Natural killer cell treated with Interleukin-12 subunit alpha and Interleukin-12 subunit beta and Interleukin-15 and Interleukin-18, amount 100 ng/mL, for 72 hours (primary cell): ENCODE measurements at places on chromosomes 7 and 10. TPM values are rescaled to one million over a fixed set of nuclear protein-coding genes. Genes with fewer than 3 reads are reported as not detected.

- H3K27ac ChIP-seq: no peak overlapping the region
- no peaks in the 10 kb centered on the region for H3K27me3 ChIP-seq
- DNase-seq: no peak
- H3K4me1 ChIP-seq: no peaks in the 10 kb centered on the region
- H3K4me3 ChIP-seq: no peak overlapping the region
- no peaks in the 10 kb centered on the region for H3K36me3 ChIP-seq
Observed at GRCh38 chr10:132518572-132519381, 18.8 kb upstream of the INPP5A start.

The CHST3 gene
- not detected for total RNA-seq

- no peak overlapping the region for H3K4me3 ChIP-seq
- H3K4me1 ChIP-seq: no peaks in the 10 kb centered on the region
- no peaks in the 10 kb centered on the region for H3K36me3 ChIP-seq
- H3K27me3 ChIP-seq: peaks cover 5% of the 10 kb centered on the region
- no peak for DNase-seq
Observed at GRCh38 chr10:21184984-21185383, 287.9 kb upstream of the NEBL start.

DNA sequence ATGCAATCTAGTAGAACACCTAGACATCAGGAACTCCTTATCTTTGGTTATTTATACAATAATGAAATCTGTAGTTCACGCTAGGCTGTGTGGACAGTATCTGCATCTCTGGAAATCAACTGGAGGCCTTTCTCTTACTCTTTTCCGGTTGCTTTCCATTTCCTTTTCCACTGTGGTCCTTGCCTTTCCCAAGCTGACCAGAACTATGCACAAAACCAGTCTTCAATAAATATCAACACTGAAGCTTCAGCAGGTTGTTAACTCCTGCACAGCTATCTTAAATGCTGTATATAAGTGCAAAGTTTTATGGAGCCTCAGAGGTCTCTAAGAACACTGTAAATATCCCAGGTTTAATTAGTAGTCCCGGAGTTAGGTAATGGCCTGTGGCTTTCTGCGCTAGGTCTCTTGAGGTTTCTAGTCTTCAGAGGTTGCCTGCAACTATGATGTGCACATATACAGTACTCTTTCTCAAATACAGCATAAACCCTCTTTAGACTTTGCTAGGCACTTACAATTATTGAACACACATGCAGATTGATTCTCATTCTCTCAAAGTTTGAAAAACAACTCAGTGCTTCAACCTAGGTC lies 2.4 kb downstream of the KLLN start:
- H3K4me3 ChIP-seq: peak overlapping the region; percentile 99
- DNase-seq: no peak
- H3K36me3 ChIP-seq: peaks cover 7% of the 10 kb centered on the region
- peak overlapping the region; percentile 93 for H3K27ac ChIP-seq
- no peaks in the 10 kb centered on the region for H3K27me3 ChIP-seq

The NRAP gene
- total RNA-seq: not detected

The POU6F2 gene
- 0.24 TPM for total RNA-seq

- H3K27me3 ChIP-seq: no peaks in the 10 kb centered on the region
- H3K4me1 ChIP-seq: no peaks in the 10 kb centered on the region
- DNase-seq: no peak
- no peak overlapping the region for H3K4me3 ChIP-seq
Observed at GRCh38 chr10:24974976-24975375, 22.6 kb upstream of the PRTFDC1 start.

The STAM gene
- 24.4 TPM for total RNA-seq

GRCh38 chr10:30057421-30057841 lies 2.0 kb downstream of the JCAD start:
- H3K27me3 ChIP-seq: peaks cover 54% of the 10 kb centered on the region
- no peaks in the 10 kb centered on the region for H3K36me3 ChIP-seq
- DNase-seq: no peak
- peaks cover 5% of the 10 kb centered on the region for H3K4me1 ChIP-seq
- peak overlapping the region; percentile 36 for H3K4me3 ChIP-seq

DNA sequence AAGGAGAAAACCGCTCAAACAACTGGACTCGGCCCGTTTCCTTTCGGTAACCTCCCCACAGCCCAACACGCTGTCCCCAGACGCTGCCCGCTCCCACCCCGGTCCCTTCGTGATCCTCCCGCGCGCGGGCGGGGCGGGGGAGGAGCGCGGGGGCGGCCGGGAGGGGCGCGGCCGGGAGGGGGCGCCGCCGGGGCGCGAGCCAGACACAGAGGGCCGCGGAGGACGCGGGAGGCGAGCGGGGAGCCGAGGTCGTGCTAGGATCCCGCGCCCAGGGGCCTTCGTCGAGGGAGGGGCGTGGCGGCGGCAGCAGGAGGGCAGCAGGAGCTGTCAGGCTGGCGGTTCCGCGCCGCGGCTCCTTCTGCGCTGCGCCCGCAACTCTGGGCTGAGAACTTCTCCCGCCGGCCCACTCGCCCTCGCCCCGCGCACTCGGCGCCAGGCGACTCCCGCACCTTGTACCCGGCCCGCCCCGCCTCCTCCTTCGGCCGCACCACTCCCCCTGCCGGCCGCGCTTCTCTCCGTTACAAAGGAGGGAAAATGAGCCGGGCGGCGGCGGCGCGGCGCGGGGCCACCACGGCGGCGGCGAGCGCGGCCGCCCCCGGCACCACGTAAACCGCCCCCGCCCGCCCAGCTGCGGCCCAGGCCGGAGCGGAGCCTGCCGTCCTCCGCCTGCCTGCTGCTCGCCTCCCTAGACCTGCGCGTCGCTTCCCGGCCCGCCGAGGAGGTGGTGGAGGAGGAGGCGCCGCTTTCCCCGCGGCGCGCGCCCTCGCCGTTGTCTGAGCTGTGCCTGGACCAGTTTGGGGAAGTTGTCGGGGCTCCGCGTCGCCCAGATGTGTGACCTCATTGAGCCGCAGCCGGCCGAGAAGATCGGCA lies at the start of gene CDK14:
CDK14 (plus strand) TSS at position 521 of the 870 bp plus-strand sequence; CDS start at position 828, 307 bp downstream.
- peak; percentile 64 for DNase-seq
- no peaks in the 10 kb centered on the region for H3K36me3 ChIP-seq
- H3K27me3 ChIP-seq: peaks cover 33% of the 10 kb centered on the region

- H3K4me3 ChIP-seq: no peak overlapping the region
- no peaks in the 10 kb centered on the region for H3K27me3 ChIP-seq
- no peak overlapping the region for H3K27ac ChIP-seq
- H3K36me3 ChIP-seq: peaks cover 16% of the 10 kb centered on the region
- no peak for DNase-seq
Observed at GRCh38 chr10:16745061-16745460, 72.2 kb downstream of the RSU1 start.

DNA sequence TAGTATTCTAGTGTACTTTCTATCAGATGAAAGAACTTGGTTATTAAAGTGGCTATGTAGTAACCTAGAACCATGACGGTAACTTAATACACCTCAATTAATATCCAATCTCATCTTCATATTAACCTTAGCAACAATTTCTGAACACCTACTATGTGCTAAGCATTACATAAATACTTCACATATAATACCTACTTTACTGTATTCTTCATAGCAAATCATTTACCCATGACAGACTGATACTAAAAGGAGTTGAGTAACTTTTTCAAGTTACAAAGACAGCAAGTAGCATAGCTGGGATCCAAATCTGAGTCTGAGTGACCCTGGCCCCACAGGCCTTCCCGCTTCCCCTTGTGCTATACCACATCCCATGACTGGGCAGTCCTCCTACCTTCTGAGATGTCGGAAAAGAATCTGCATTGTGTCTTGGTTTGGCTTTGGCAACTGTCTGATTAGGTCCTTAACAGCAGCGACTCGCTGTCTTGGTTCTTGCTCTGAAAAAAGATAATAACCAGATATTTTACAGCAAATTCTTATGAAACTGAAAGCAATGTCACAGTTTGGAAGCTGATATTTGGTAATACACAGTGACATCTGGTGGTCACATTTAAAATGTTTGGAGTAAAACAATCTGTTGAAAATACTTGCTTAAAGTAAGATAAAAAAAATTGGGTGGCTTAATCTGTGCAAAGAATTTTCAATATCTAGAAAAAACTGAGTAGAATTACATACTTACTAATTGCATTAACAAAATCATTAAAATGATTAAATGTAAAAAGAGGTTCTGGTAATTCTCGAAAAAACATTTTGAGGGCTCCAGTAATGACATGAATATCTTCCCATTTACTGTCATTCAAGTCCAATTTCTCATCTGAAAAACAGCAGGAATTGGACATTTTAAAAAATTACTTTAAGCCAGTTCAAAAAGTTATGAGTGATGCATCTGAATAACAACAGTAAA lies 120.1 kb downstream of the ARHGAP12 start:
- peaks cover 6% of the 10 kb centered on the region for H3K4me1 ChIP-seq
- no peaks in the 10 kb centered on the region for H3K36me3 ChIP-seq
- peak overlapping the region; percentile 67 for H3K4me3 ChIP-seq
- no peak for DNase-seq

GRCh38 chr10:131738396-131738735 lies 162.4 kb upstream of the PPP2R2D start:
- peaks cover 3% of the 10 kb centered on the region for H3K4me1 ChIP-seq
- DNase-seq: peak; percentile 31
- H3K27me3 ChIP-seq: peaks cover 10% of the 10 kb centered on the region
- H3K27ac ChIP-seq: no peak overlapping the region

- no peaks in the 10 kb centered on the region for H3K36me3 ChIP-seq
- no peak overlapping the region for H3K27ac ChIP-seq
- H3K27me3 ChIP-seq: no peaks in the 10 kb centered on the region
- H3K4me3 ChIP-seq: no peak overlapping the region
- no peak for DNase-seq
Observed at GRCh38 chr10:88528201-88528600, 54.9 kb downstream of the RNLS start.

DNA sequence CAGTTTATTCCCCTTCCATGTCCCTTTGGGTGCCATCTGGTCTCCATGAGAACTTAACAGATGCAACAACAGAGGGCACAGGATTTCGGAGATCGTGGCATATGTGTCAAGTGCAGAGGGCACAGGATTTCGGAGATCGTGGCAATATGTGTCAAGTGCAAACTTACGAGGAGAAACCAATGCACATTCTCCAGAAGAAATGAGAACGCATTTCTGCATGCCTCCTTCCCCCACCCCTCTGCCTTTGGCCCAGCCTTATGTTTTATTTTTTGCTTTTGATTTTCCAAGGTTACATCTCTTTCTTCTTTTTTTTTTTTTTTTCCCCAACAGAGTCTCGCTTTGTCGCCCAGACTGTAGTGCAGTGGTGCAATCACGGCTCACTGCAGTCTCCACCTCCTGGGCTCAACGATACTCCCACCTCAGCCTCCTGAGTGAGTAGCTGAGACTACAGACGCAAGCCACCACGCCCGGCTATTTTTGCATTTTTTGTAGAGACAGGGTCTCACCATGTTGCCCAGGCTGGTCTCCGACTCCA lies 586 bp upstream of the ANKRD26 start:
- no peaks in the 10 kb centered on the region for H3K27me3 ChIP-seq
- peak overlapping the region; percentile 100 for H3K27ac ChIP-seq
- DNase-seq: no peak
- peaks cover 4% of the 10 kb centered on the region for H3K36me3 ChIP-seq

The CAMK2B gene
- total RNA-seq: 0.10 TPM

DNA sequence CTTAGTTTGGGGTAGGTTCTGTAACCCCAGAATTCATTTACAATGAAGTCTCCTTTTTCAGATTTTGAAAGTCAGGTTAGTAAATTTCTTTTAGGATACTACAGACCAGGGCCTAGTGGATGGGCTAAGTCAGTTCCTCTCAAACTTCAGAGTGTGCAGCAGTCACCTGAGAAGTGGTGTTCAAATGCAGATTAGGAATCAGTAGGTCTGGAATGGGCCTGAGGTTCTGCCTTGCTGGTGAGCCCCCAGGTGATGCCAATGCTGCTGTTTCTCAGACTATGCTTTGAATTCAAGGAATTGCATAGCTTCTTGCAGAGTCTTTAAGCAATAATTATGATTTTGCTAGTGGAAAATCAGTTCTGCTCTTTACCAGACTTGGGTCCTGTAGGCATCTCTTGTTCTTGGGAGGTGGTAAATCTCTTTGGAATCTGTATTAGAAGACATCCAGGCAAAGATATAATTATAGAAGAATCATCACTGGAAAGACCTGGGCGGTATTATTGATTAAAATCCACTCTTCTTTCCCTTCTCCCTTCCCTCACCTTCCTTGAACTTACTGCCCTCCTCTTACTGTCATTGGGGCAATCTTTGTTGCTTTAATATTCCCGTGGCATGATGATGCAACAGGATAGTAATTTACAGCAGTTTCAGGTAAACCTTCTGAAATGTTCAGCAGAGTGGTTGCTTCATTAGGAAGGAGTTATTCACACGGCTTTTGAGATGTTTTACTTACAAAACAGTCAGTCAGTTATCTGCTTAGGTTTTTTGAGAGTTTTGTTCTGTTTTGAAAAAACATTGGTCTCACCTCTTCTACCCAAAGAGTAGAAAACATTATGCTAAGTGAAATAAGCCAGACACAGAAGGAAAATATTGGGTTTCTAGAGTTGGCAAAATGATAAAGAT lies 87.2 kb downstream of the NRF1 start:
- peaks cover 4% of the 10 kb centered on the region for H3K36me3 ChIP-seq
- H3K4me3 ChIP-seq: no peak overlapping the region
- no peaks in the 10 kb centered on the region for H3K27me3 ChIP-seq
- no peaks in the 10 kb centered on the region for H3K4me1 ChIP-seq
- peak overlapping the region; percentile 74 for H3K27ac ChIP-seq
- no peak for DNase-seq

The BMI1 gene
- total RNA-seq: 38.2 TPM

DNA sequence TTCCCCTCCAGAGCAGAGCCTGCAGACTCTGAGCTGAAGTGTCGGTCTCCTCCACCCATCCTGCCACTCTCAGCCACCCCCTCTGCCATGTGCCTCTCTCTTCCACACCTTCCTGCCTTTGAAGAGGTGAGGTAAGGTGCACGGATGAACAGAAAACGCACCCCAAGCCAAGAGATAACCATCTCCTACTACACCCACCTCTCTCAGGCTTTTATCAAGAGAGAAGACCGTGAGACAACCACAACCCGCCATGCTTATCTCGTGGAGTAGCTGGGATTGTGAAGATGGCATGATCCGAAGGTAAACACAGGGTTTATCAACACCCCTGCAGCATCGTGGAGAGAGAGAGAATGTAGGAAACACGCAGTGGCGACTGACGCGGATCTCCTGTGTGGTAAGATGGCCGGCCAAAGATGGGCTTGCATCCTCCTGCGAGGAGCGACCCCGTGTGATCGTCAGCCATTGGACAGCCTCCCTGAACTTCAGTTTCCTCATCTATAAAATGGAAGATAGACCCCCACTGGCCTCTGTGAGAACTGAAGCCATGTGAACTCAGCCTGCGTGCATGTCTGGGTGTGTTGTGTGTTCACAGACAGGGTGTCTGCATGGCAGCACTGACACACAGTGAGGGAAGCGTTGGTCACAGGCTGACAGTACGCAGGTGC lies 219.0 kb downstream of the DIP2C start:
- no peak for DNase-seq
- H3K27ac ChIP-seq: no peak overlapping the region
- no peaks in the 10 kb centered on the region for H3K4me1 ChIP-seq
- no peaks in the 10 kb centered on the region for H3K27me3 ChIP-seq
- H3K36me3 ChIP-seq: no peaks in the 10 kb centered on the region
- no peak overlapping the region for H3K4me3 ChIP-seq

- DNase-seq: no peak
- H3K4me3 ChIP-seq: no peak overlapping the region
- peaks cover 6% of the 10 kb centered on the region for H3K27me3 ChIP-seq
- no peaks in the 10 kb centered on the region for H3K4me1 ChIP-seq
- no peaks in the 10 kb centered on the region for H3K36me3 ChIP-seq
- no peak overlapping the region for H3K27ac ChIP-seq
Observed at GRCh38 chr7:47816647-47817046, 131.6 kb downstream of the PKD1L1 start.

- H3K36me3 ChIP-seq: no peaks in the 10 kb centered on the region
- H3K27me3 ChIP-seq: no peaks in the 10 kb centered on the region
- no peak overlapping the region for H3K4me3 ChIP-seq
- H3K4me1 ChIP-seq: no peaks in the 10 kb centered on the region
- H3K27ac ChIP-seq: no peak overlapping the region
- no peak for DNase-seq
Observed at GRCh38 chr7:113256883-113257531, 138.7 kb upstream of the SMIM30 start.

The CUTC gene
- total RNA-seq: 25.0 TPM
